ENCODE measurements at places on chromosomes 1 and 21. TPM values are rescaled to one million over a fixed set of nuclear protein-coding genes. Genes with fewer than 3 reads are reported as not detected.
A peak's percentile ranks its signal among the peaks of the same experiment; 100 is the strongest.

The RASSF5 gene
- total RNA-seq: 49.5 TPM

GRCh38 chr1:160129046-160129445, 13.5 kb downstream of the ATP1A2 start:
- DNase-seq: no peak

DNA sequence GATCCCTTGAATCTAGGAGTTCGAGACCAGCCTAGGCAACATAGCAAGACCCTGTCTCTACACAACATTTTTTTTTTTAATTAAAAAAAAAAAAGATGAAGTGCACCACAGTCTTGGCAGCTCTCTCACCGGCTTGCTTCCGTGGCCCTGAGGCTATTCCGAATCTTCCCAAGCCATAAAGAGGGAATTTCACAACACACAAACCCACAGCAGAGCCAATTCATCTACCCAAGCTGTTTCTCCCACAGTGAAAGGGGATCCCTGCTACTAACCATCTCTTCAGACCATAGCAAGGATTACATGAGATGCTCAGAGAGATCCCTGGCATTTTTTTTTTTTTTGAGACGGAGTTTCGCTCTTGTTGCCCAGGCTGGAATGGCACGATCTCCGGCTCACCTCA, 8.3 kb upstream of the CHD5 start:
- DNase-seq: no peak

- no peak for DNase-seq
Observed at GRCh38 chr1:197620714-197621163, 154.5 kb downstream of the DENND1B start.

DNA sequence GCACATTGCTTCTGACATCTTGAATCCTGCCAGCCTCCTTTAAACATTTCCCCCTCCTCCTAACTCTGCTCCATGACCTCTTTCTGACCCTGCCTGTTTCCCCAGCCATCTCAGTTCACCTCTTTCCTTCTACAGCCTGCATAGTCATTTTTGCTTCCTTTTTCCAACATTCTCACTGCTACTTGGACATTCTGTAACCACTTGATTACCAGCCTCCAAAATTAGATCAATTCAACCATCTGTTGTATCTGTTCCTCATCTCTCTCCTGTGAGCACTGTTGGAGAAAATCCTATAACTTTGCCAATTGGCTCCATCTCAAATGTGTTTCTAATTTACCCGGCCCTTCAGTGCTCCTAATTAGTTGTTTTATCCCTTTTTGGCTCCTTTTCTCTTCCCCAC, 27.5 kb upstream of the GPR88 start:
- no peak for DNase-seq

DNA sequence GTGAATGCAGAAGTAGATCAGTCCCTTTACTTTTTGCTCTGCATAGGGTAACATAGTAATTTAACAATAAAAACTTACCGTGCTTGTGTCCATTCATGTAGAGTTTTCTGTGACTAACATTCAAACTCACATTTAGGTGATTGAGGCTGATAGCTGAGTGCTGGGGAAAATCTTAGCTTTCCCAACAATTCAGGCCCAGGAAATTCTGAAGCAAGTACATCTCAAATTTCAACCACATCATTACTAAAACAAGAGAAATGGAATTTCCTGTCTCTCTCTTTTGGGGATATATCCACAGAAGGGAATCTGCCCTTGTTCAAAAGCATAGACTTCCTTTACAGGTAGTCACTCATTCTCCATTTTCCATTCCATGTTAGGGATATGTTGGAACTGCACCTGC, 33.1 kb upstream of the C1orf146 start:
- DNase-seq: no peak

The TRIM46 gene
- 0.83 TPM for total RNA-seq

The TRNP1 gene
- 296 TPM for total RNA-seq

DNA sequence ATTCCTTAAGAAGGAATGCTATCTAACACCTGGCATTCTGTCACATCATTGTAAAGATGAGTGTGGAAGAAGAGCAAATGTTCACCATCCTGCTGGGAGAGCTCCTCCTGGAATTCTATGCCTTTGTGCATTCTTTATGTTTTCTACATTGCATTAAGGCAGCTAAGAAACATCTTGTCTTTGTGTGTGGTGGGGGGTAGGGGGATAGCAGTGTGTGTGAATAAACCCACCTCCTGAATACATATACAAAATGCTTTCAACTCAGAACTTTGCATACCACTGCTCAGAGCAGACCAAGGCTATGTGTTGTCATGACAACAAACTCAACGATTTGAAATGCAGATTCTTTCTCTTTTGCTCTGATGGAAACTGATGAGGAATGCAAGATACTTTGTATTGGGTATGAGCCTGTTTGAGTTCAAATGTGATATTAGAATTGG, 193.6 kb upstream of the KAZN start:
- no peak for DNase-seq

DNA sequence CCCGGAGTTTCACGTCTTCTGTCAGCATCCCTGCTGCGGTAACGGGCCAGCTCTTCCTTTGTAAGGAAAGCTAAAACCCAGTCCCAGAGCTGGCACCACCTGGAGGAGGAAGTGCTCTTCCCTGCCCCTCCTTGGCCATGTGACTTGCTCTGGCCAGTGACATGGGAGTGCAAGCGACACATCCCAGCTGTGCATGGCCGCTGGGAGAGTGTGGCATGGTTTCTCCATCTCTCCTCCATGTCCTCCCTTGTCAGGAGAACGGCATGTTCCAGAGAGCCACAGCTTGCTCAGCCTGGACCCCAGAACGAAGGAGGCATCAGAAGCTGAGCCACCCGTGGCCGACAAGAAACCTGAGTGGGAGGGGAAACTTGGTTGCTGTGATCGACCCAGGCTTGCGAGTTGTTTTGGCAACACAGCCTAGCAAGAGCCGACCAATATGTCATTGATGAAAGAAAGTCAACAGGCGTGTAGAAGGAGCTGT, 2.7 kb upstream of the PRXL2B start:
- peak; percentile 73 for DNase-seq

The KRTAP13-2 gene
- not detected for total RNA-seq

DNA sequence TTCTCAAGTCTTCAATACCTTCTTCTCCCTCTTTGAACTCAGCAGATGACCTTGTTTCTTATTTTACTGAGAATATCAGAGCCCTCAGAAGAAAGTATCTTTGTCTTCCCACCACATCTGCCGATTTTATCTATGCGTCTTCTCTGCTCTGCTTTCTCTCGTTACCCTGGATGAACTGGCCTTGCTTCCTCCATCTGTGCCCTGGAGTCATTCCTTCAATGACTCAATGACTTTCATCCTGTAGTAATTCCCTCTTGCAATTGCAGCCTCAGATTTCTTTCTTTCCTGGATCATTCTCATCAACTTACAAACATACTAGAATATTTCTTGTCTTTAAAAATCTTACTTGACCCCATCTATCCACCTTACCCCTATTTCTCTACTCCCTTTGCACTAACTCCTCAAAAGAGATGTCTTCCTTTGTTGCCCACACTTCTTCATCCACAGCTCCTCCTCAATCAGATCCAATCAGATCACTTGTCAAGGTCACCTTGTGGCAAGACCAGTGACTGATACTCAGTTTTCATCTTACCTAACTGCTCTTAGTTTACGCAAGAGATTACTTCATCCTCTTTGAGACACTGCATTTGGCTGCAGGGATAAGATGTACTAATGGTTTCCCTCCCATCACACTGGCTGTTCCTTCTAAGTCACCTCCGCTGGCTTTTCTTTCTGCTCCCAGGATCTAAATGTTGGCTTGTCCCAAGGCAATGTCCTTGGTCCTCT, 8.2 kb upstream of the TGFBR3 start:
- DNase-seq: no peak

The MYBPH gene
- total RNA-seq: not detected

DNA sequence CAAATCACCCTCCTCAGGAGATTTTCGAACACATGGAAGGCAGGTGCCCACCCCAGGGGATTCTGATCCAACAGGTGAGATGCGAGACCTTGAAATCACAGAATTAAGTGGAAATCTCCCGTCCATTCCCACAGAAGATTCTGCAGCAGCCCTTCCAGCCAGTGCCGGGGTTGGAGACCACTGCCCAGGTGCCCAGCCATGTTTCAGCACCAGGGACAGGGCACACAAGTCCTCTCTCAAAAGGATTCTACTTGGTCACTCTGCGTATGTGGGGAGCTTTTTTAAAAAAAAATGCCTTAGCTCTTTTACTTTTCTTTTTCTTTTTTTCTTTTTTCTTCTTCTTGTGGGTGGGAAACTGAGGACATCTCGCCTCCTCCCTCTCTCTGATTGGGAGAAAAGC, 80.7 kb downstream of the VWA5B1 start:
- DNase-seq: no peak

The ATP6V1G3 gene
- not detected for total RNA-seq

The NLRP3 gene
- total RNA-seq: 5.6 TPM

DNA sequence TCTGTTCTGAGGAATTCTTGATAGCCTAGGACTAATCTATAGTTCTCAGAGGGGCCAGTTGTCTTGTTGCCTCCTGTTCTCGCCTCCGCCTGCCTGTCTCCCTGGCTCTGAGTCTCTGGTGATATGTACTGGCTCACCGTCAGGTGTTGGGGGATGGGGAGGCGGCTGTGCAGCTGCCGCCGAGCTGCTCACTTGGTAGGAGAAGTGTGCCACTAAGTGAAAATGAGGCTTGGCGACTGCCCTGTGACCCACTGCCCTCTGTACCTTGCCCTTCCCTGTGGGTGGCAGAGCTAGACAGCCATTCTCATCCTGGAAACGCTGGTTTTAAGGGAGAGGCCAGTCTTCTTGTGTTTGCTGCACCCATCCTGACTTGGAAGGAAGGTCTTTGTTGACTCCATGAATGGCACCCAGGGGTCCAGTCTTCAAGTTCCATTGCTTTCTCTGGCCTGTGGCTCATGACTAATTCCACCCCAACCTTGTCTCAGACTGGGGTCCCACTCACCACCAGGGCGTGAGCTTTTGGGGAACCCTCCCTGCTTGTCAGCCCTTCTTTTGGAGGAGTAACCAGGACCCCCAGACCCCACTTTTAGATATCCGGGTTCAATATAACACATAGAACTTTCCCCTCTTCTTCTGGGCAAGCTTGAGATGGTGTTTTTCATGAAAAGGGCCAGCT, 120.6 kb downstream of the CACNA1E start:
- DNase-seq: no peak

- DNase-seq: peak; percentile 34
Observed at GRCh38 chr1:26318338-26319064, 743 bp downstream of the CD52 start.

- DNase-seq: no peak
Observed at GRCh38 chr1:3126756-3127678, 58.0 kb downstream of the PRDM16 start.

- DNase-seq: no peak
Observed at GRCh38 chr1:214068979-214069378, 81.2 kb downstream of the PROX1 start.

The CDC20 gene
- 5.1 TPM for total RNA-seq

The NPHS2 gene
- total RNA-seq: not detected

The LAMC2 gene
- total RNA-seq: 24.5 TPM

The LIX1L gene
- 42.9 TPM for total RNA-seq

GRCh38 chr1:10973552-10973951, 38.9 kb upstream of the TARDBP start:
- no peak for DNase-seq

The GPR25 gene
- 0.66 TPM for total RNA-seq

DNA sequence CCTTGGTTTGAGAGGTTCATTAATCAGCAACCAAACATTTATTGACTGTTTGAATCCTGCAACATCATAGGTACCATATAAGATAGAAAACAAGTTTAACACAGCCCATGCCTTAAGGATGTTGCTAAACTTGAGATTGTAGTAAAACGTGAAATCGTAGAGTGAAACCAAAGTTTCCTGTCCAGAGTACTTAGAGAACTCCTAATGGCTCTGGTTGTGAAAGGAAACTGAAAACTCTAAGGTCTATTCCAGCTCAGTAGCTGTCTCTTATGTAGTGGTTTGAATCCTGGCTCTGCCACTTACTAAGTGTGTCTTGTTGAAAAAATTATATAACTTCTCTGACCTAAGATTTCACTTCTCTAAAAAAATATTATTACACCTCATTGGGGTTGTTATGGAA, 310.9 kb downstream of the NTNG1 start:
- no peak for DNase-seq

DNA sequence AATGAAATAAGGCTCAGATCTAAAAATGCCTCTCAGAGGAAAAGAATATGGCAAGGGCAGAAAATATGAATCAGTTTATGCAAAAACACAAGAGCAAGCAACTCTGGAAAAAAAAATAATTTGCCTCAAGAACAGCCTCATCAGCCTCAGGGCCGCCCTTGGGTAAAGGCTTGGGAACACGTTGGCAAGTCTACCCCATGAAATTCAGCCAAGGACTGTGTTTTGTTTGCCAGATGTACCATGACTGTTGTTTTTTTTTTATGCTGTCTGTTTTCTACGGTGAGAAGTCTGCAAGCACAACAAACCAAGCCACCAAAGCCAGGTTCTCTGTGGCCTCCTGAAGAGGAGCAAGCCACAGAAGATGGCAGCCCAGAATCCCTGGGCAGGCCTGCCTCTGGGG, 18.0 kb downstream of the HHIPL2 start:
- DNase-seq: no peak

DNA sequence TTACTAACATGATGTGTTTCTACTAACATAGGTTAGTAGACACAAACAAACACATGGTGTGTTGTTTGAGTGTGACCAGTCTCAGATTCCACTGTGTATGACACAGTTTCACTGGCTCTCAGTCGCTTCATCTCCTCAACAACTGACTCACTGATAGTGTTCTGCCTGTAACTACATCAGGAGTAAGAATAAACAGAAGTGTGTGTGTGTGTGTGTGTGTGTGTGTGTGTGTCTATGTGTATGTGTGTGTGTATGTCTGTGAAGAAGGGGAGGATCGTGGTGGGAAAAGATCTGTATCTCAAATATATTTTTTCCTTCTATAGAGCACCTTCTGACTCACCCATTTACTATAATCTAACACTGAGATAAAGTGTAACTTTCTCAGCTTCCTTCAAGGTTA, 391.0 kb downstream of the PTPRC start:
- DNase-seq: no peak

DNA sequence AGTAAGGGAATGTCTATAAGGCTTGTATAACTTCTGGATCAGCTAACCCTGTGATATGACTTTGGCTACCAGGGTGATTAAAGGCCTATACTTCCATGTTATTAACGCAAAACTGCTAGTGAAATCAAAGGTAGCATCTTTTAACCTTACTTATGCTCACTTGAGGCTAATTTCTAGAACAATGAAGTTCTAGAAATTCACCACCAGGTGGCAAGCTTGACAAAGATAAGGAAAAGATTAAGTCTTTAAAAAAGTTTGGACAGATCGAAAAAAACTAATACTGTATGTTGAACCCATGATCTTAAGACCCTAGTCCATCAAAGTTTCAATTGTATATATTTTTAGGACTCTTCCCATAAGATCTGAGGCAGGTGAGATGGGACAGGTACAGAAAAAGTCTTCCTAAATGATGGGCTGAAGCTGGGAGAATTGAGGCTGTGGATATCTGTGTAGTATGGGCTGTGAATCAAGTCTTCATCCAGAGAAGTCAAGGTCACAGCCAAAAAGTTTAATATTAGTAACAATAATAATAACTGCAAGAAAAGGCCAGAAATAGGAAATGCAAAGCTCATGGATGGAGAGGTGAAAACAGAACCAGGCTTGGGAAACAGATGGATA, 18.8 kb downstream of the KYAT3 start:
- DNase-seq: no peak

- no peak for DNase-seq
Observed at GRCh38 chr1:14836426-14837140, 238.1 kb downstream of the KAZN start.

GRCh38 chr1:162704673-162705424, 72.6 kb downstream of the DDR2 start:
- no peak for DNase-seq
